AG04449 (cell line): ENCODE measurements at places on chromosomes 16 and 17.

DNA sequence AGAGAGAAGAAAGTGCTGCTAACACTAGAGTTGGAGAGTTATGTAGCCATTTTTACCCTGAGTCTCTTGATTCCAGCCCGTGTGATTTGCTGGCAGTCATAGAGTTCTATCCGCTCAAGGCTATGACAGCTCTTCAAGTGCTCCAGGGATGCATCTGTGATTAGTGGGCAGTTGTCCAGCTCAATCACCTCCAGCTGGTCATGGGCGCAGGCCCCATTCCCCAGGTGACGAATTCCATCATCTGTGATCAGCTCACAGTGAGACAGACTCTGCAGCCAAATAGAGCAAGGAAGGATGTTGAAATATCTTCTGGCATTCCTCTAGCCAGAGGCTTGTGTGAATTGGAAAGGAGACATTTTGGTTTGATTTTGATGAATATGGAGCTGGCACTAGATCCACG, 38.4 kb upstream of the STAC2 start:
- no peak for DNase-seq

- DNase-seq, result no peak
Measured at GRCh38 chr17:921161-921560, 58.4 kb downstream of the NXN start.

DNA sequence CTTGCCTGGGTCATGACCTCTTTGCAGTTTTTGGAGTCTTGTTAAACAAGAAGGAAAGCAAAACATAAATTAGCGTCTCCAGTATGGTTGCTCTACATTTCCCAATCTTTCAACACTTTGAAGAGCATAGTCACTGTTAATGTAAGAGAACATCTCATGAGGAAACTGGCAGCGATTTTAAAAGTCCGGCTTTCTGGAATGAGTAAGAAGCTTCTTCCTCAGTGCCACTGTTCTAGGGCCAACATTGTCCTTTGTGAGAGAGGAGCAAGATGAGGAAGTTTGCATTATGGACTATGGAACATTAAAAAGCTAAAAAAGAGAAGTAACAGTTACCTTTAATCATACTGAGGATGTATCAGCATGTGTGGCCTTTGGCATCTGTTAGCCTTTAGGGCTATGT, 73.1 kb downstream of the WNT3 start:
- no peak for DNase-seq

DNA sequence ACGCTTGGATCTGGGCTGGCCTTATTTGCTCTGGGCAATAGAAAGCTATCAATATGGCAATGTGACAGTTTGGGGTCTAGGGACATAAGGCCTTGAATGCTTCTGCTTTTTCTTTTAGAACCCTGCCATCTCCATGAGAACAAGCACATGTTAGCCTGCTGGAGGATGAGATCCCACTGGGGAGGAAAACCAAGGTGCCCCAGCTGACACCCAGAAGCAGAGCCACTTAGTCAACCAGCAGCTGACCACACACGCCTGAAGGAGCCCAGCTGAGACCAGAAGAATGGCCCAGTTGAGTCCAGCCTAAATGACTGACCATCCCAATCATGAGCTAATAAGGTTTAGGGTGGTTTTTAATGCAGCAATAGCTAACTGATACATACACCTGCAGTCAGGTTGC, 171.2 kb downstream of the AHSP start:
- no peak for DNase-seq

DNA sequence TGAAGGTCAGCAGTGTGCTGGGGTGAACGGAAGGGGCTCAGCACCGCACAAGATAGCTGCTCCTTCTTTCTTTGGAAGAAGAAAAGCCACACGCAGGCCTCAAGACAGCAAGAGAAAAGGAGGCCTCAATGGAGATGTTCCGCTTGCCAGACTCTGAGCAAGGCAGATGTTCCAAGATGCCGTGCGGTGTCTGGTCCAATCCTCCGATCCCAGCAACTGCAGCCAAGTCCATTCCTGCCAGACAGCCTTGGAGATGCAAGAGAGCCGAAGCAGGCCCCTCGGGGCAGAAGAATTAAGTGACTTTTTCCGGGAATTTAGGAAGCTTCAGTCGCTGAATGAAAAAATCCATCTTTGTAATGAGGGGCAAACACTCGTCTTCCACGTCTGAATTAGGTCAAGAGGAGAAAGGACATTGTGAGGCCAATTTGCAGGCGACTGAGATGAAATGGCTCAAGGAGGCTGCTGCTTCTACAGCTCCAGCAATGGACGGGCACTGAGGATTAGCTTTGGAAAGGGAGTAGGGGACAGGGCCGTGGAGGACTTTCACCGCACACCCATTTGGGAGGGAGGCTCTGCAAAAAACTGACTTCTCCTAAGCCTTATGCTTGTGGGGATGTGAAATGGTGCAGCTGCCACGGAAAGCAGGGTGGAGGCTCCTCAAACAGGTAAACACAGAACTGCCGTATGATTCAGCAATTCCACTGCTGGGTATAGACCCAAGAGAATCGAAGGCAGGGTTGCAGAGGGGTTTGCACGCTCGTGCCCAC, 44.7 kb downstream of the RPH3AL start:
- DNase-seq, result no peak

DNA sequence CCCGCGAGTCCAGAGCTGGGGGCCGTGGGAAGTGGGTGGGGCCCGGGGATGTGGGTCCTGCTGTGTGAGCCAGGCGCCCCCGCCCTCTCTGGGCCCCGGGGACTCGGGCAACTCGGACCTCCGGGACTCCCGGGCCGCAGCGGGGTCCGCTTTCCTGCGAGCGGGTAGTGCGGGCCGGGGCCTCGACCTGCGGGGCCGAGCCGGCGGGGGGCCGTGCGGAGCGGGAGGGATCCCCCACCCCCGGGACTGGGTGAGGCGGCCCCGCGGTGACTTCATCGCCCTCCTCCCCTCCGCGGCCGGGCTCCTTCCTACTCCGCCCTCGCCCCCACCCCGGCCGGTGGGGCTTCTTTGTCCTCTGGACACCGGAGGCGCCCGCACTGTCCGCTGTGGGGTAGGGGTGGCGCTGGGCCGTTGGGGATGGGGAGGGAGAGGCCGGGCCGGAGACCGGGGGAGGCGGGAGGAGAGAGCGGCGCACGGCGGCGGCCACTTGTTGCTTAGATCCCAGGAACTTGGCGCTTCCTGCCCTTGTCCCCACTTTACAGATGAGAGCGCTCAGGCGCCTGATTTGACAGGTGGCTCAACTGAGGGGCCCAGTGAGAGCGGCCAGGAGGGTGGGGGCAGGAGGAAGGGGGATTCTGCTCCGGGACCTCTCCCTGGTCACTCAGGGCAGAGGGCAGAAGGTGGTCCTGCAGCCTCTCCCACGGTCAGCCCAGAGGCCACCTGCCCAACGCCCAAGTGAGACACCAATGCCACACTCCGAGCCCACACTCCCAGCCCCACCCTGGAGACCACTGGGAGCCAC, 874 bp downstream of the CMTM3 start:
- DNase-seq, result no peak

DNA sequence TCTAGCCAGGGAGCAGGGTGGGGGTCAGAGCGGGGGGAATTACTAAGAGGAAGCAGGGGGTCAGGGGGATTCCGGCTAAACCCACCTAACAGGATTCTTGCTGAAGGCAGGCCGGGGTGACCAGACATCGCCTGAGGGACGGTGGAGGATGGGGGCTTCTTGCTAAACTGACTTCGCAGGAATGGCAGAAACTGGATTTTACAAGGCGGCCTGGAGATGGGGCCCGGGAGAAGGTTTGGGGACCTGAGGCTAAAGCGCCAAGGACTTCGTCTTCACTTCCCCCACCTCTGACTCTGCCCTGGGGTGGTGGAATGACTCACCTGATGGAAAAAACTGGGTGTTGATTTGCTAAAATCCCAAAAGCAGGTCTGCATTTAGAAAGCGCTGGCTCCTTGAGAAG, 23.5 kb downstream of the LGALS3BP start:
- no peak for DNase-seq
